RWPE2 (cell line): ENCODE measurements at places on chromosomes 13 and 19.

DNA sequence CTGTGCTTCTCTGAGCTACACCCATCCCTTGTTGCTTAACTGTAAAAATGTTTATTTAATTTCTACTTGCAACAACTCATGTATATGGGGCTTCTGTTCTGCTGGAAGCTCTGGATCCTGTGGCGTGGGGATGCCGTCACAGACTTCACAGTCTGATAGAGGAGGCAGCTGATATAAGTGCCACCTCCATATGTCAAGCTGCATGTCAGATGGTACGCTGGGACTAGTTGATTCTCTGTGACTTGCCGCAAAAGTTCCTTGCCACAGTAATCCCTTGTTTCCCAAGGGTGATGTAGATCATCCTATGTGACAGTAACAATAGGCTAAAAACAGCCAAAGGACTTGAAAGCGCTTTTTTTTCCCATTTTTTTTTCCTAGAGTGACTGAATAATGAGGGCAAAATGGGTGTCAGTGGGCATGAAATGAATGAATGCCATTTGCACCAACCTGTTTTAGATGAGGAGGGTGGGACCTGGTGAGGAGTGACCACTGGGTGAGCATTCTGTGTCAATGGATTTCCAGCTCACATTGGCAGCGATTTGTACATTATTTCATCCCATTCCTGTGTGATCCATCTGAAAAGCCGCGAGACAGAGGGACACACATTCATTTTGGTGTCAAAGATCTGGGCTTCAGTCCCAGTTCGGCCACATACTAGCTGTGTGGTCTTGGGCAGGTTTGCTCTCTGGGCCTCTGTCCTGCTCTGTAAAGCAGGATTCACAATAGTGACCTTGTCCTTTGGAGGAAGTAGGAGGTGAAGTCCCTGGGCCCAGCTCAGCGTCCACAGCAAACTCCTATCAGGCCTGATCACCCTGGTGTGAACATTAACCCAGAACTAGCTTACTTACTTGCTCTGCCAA lies 88.9 kb upstream of the RNF113B start:
- DNase-seq: no peak

DNA sequence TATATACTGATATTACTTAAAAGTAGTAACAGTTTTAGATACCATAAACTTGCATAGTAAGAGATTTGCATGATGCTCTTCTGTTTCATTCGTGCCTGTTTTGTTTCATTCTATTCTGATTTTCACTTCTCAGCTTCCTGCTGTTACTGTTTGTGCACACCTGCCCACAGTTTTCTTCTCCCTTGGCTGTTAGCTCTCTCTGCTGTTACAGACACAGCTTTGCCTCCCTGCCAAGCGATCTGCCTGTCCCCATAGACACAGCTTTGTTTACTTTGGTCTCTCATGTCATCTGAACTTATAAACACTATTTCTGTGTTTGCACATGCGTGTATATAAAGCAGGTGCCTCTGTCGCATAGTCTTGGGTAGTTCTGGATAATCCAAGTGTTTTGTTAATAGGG lies 21.4 kb upstream of the UPF3A start:
- no peak for DNase-seq

GRCh38 chr13:44437356-44438233 lies 64.0 kb downstream of the SERP2 start:
- DNase-seq: no peak

GRCh38 chr13:53241891-53242348 lies 213.3 kb downstream of the OLFM4 start:
- DNase-seq: no peak

GRCh38 chr13:65085977-65086376 lies 2144.2 kb downstream of the PCDH9 start:
- DNase-seq: no peak

DNA sequence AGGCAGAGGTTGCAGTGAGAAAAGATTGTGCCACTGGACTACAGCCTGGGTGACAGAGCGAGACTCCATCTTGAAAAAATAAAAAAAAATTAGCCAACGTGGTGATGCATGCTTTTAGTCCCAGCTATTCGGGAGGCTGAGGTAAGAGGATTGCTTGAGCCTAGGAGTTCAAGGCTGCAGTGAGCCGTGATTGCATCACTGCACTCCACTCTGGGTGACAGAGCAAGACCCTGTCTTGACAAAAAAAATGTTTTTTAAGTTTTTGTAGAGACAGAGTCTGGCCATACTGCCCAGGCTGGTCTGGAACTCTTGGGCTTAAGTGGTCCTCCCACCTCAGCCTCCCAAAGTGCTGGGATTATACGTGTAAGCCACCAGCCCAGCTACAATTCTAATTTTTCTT lies 22.4 kb upstream of the LSM14A start:
- DNase-seq: no peak

- no peak for DNase-seq
These were observed 6.9 kb upstream of the ZNF580 start for GRCh38 chr19:55633861-55634260.

- DNase-seq: no peak
These were observed 62.0 kb downstream of the GPALPP1 start for GRCh38 chr13:45051315-45051714.

- DNase-seq: no peak
These were observed at the start of gene RTBDN for GRCh38 chr19:12834566-12834943. Gene RTBDN, minus strand, starts transcription at chr19:12834579. Its CDS starts 4,600 bp downstream, at chr19:12829979.

GRCh38 chr19:48499316-48500090 lies 12.1 kb downstream of the LMTK3 start:
- DNase-seq: peak; percentile 55

GRCh38 chr19:48926909-48927308 lies 6.6 kb upstream of the DHDH start:
- peak; percentile 84 for DNase-seq

DNA sequence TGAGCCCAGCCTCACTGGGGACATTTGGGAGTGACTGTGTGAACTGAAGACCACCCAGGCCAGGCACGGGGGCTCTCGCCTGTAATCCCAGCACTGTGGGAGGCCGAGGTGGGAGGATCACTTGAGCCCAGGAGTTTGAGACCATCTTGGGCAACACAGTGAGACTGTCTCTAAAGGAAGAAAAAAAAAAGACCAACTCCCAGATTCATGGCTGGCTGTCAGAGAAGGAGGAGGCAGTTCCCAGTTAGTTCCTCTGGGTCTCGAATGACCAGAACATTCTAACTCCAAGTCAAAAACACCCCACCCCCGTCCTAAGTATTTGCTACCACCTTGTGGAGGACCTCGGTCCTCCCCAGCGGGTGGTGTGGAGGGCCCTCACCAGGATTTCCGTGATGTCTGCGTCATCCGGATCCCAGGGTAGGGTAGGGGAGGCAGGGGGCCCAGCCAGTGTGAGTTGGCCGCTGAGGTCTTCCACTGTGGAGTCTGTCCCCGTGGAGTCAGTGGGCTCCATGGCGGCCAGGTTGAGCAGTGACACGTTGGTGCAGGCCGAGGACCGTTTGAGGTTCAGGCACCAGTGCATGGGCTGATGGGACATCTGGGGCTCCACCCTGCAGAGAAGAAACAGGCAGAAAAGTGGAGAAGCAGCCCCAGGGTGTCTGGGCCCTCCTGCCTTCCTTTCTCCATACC lies 1.3 kb downstream of the TSKS start:
- no peak for DNase-seq

- DNase-seq: no peak
These were observed 121.1 kb upstream of the MYO16 start for GRCh38 chr13:108508263-108508662.

- no peak for DNase-seq
These were observed 148.0 kb upstream of the PCDH20 start for GRCh38 chr13:61563645-61564044.

GRCh38 chr19:30029721-30030510 lies 87.9 kb downstream of the URI1 start:
- DNase-seq: no peak

DNA sequence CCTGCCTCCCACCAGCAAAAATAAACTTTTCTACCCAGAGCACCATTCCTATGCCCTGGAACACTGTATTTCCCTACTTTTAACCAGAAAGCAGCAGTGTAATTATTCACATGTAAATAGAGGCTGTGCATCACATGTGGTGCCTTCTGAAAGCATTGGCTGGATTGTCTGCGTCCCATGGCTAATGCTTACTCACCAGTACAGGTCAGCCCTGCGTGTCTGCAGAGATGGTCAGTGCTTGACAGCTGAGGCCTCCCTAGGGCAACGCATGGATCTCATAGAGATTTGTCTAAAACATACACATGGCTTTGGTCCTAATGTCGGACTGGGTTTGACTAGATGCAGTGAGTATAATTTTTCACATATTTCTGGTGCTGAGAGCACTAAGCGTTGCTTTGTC lies 64.2 kb downstream of the DPY19L3 start:
- no peak for DNase-seq

GRCh38 chr13:19681517-19681916 lies 48.1 kb downstream of the MPHOSPH8 start:
- no peak for DNase-seq

GRCh38 chr19:17629760-17630159 lies 58.4 kb downstream of the UNC13A start:
- DNase-seq: no peak

GRCh38 chr13:102395174-102395573 lies 6.7 kb downstream of the FGF14 start:
- no peak for DNase-seq

DNA sequence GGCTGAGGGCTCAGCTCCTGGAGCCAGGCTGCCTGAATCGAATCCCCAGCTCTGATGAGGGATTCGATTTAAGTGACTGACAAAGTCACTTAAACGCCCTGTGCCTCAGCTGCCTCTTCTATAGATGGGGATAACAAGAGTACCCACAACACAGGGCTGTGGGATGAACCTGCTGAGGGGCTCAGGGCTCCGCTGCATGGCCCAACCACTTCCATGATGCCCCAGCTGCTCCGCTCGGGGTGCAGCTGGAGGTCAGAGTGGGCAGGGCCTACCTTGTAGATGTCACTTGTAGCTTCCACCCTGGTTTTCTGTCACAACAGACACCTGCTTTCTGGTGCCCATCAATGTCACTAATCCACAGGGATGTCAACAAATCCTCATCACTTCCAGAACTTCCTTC lies 39.2 kb downstream of the STK24 start:
- no peak for DNase-seq

- DNase-seq: peak; percentile 89
These were observed 15.1 kb downstream of the CCDC97 start for GRCh38 chr19:41324921-41325639.

DNA sequence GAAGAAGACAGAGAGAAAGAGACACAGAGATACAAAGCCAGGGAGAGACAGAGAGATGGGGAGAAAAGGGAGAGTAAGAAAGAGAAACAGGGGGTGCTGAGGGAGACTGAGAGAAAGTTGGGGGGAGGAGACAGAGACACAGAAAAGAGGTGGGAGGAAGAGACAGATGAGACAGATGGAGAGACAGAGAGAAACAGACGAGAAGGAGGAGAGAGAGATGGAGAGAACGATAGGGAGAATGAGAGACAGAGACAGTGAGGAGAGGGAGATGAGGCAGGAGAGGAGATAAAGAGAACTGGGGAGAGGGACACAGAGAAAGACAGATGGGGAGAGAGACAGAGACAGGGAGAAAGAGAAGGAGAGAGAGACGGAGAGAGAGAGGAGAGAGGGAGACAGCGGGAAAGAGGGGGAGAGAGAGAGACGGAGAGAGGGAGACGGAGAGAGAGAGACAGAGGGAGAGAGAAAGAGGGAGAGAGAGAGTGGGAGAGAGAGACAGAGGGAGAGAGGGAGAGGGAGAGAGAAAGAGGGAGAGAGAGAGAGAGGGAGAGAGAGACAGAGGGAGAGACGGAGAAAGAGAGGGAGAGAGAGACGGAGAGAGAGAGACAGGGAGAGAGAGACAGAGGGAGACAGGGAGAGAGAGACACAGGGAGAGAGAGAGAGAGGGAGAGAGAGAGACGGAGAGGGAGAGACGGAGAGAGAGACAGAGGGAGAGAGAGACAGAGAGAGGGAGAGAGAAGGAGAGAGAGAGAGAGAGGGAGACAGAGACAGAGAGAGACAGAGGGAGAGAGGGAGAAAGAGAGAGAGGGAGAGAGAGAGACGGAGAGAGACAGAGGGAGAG lies 12.6 kb downstream of the JOSD2 start:
- no peak for DNase-seq

- no peak for DNase-seq
These were observed 521 bp upstream of the NUP58 start for GRCh38 chr13:25300861-25301346.

DNA sequence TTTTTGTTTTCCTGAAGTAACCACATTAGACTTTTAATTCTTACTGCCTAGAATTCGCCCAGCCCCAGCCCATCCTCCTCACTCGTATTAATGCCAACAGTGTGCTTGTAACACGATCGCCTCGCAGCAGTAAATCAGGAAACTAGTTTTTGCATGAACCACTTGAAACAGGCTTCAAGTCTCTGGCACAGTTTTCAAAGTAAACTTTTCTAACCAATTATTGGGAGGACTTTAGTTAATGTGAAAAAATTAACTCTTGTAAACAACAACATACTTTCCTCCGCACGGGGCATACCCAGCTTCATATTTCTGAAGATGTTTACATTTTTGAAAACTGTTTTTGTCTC lies 39.2 kb downstream of the TNFRSF19 start:
- DNase-seq: no peak

GRCh38 chr19:51131780-51132680 lies 7.3 kb downstream of the SIGLEC9 start:
- no peak for DNase-seq

- DNase-seq: no peak
These were observed 537.6 kb downstream of the KLF5 start for GRCh38 chr13:73596382-73596781.

DNA sequence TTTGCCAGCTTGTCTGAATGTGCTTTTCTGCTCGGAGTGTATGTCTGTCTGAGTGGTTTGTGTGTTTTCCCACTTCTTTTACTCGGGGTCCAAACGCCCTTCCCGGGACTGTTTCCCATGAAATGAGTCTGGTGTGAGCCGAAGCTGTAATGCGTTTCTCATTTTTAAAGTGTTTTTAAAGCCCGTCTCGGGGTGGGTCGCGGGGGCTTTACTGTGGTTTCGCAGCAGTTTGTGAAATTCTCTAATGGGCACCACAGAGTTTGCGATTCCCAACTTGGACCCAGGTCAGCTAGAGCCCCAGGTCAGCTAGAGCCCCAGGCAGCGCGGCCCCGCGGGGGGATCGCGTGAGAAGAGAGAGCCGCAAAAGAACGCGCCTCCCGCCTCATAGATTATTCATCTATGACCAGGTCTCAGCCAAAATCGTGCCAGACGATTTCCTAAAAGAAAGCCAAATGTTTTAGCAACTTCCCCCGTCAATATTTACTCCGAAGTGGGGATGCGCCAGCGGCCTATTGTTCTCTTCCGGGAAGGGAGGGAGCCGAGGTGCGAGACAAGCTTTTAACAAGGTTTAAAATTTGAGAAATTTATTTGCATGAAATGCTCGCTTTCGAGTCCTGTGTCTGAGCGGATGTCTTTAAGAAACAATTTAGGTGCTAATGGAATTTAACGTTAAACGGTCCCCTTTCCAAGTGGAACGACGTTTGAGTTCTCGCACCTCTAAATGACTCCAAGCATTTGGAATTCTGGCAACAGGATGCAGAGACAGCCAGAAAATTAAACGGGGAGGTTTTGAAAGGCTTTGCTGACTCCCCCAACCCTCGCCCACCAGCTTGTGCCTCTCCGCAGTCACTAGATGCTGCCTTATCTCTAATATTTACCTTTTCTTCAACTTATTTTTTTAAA lies 2.2 kb downstream of the ZIC2 start:
- no peak for DNase-seq
